Keratinocyte (primary cell): ENCODE measurements at places on chromosomes 16 and 17.

DNA sequence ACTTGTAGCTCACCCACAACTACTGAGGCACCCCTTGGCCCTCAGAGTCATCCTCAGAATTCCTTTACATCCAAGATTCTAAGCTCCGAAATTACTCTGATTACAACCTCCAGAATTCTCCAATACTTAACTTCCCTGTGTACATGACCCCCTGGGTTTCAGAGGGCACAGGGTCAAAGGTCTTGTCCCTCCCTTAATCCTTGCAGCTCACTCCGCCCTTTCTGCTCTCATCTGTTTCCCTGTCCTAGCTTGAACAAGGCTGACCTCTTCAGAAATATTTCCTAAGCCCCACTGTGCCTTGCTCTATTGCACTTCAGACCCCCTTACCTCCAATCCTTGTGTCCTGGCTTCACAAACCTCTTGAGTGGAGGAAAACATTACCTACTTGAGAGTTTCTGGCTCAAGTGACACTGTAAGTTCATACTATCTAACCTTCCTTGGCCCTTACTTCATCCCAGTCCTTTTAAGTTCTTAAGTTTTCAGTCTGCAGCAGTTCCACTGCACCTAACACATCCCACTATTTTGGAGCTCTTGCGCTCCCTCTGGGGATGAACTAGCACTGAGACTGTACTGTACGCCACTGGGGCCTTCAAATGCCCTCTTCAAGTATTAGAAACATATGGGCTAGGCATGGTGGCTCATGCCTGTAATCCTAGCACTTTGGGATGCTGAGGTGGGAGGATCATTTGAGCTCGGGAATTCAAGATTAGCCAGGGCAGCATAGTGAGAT is 6.2 kb downstream of the N4BP1 start:
- H3K4me3 ChIP-seq = no peak overlapping the region
- H3K27me3 ChIP-seq = no peaks in the 10 kb centered on the region
- no peak overlapping the region for H3K27ac ChIP-seq
- no peak for DNase-seq
- peaks cover 34% of the 10 kb centered on the region for H3K4me1 ChIP-seq

DNA sequence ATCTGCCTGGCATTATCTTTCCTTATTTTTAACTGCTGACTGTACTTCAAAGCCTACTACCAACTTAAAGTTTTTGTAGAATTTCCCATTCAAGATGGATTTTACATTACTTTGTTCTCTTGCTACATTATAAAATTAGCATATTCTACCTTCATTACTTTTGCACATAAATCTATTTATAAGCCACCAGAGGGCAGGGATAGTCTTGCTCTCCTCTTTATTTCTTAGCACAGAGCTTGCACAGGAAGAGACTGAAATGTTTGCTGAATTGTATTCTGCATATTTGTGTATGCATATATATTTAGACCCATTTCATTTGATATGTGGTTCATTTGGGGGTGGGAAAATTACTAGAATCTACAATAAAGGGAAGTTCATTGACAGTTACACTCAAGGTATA is 108.0 kb downstream of the SKAP1 start:
- no peaks in the 10 kb centered on the region for H3K36me3 ChIP-seq
- no peak overlapping the region for H3K27ac ChIP-seq
- H3K4me1 ChIP-seq = no peaks in the 10 kb centered on the region
- no peak overlapping the region for H3K4me3 ChIP-seq

- H3K27me3 ChIP-seq = no peaks in the 10 kb centered on the region
- DNase-seq = no peak
- H3K4me1 ChIP-seq = peaks cover 23% of the 10 kb centered on the region
- H3K36me3 ChIP-seq = peaks cover 21% of the 10 kb centered on the region
- no peak overlapping the region for H3K27ac ChIP-seq
Measured at GRCh38 chr16:4531811-4532210, 6.8 kb downstream of the CDIP1 start.

- H3K4me3 ChIP-seq = no peak overlapping the region
- DNase-seq = no peak
- no peaks in the 10 kb centered on the region for H3K36me3 ChIP-seq
- H3K27me3 ChIP-seq = no peaks in the 10 kb centered on the region
- no peak overlapping the region for H3K27ac ChIP-seq
Measured at GRCh38 chr17:7544911-7545310, 3.9 kb upstream of the TNFSF12 start.

GRCh38 chr17:50783193-50783660 is 15.9 kb upstream of the ANKRD40CL start:
- DNase-seq = peak; percentile 66
- no peak overlapping the region for H3K4me3 ChIP-seq
- H3K27me3 ChIP-seq = no peaks in the 10 kb centered on the region
- no peak overlapping the region for H3K27ac ChIP-seq

DNA sequence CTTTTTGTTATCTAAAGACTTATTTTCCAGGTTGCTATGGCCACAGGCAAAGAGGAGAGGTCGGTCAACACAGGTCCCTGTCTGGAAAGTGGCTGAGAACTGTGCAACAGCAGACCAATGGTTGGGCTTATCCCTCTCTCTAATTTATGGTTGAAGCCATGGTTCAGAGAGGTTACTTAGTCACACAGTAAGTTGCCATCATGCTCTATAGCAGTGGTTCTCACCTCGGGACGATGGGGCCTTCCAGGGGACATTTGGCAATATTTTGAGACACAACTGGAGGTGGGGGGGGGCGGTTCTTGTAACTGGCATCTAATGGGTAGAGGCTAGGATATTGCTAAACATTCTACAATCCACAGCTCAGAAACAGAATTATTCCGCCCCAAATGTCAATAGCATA is 842 bp upstream of the LDAF1 start:
- H3K27me3 ChIP-seq = no peaks in the 10 kb centered on the region
- no peak overlapping the region for H3K4me3 ChIP-seq
- H3K27ac ChIP-seq = peak overlapping the region; percentile 84
- peaks cover 26% of the 10 kb centered on the region for H3K4me1 ChIP-seq

GRCh38 chr17:59361386-59361785 is 29.9 kb downstream of the YPEL2 start:
- H3K4me3 ChIP-seq = no peak overlapping the region
- H3K4me1 ChIP-seq = peaks cover 13% of the 10 kb centered on the region
- H3K36me3 ChIP-seq = no peaks in the 10 kb centered on the region
- H3K27me3 ChIP-seq = no peaks in the 10 kb centered on the region
- DNase-seq = no peak

DNA sequence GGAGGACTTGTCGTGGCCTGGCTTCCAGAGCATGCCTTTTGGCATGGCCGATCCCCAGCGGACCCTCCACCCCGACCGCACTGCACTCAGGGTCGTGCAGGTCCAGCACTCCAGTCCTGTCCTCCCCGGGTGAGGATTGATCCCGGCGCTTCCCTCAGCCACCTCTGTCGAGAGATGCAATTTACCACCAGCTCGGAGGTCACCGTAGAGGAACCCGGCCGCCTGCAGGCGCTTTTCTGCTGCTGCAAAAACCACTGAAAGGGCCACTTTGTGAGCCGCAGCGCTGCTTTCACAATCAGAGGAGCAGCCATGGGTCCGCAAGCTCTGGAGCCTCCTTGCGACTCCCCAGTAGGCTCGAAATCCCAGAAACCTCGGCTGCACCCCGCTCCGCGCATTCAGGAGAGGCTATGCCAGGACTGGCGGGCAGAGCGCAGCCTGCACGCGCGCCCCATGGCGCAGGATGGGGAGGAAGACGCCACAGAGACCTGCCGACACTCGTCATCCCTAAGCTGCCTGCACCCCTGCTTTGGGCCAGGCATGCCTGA is 134.2 kb downstream of the HS3ST2 start:
- no peak for DNase-seq
- H3K4me1 ChIP-seq = peaks cover 5% of the 10 kb centered on the region
- H3K36me3 ChIP-seq = no peaks in the 10 kb centered on the region
- no peak overlapping the region for H3K4me3 ChIP-seq

DNA sequence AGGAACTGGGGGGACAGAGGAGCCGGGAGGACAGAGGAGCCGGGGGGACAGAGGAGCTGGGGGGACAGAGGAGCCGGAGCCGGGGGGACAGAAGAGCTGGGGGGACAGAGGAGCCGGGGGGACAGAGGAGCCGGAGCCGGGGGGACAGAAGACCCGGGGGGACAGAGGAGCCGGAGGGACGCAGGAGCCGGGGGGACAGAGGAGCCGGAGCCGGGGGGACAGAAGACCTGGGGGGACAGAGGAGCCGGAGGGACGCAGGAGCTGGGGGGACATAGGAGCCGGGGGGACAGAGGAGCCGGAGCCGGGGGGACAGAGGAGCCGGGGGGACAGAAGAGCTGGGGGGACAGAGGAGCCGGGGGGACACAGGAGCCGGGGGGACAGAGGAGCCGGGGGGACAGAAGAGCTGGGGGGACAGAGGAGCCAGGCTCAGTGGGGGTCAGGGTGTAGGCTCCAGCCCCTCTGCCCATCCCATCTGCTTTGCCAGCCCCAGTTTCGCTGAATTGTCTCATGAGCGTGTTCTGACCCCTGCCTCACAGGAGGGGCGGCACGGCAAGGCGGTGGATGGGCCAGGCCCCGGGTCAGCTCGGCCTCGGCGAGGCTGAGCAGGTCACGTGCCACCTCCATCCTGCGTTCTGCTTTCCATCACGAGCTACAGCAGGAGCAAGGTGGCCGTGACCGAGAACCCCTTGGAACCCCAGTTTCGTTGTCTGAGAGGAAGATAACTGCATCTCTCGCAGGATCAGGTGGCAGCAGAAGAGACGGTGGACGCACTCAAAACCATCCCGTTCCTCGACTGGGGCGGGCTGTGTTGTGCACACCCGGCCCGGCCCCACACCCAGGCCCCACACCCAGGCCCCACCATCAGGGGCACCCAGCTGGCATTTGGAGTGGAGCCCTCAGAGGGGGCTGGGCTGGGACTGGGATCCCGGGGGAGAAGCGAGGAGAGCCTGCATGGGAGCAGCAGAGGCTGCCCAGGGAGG is 26.1 kb upstream of the CBFA2T3 start:
- peaks cover 23% of the 10 kb centered on the region for H3K27me3 ChIP-seq
- H3K27ac ChIP-seq = no peak overlapping the region
- no peaks in the 10 kb centered on the region for H3K36me3 ChIP-seq
- no peaks in the 10 kb centered on the region for H3K4me1 ChIP-seq

GRCh38 chr17:45290269-45290765 is 26.5 kb downstream of the MAP3K14 start:
- peaks cover 29% of the 10 kb centered on the region for H3K4me1 ChIP-seq
- no peak for DNase-seq
- H3K27ac ChIP-seq = no peak overlapping the region

DNA sequence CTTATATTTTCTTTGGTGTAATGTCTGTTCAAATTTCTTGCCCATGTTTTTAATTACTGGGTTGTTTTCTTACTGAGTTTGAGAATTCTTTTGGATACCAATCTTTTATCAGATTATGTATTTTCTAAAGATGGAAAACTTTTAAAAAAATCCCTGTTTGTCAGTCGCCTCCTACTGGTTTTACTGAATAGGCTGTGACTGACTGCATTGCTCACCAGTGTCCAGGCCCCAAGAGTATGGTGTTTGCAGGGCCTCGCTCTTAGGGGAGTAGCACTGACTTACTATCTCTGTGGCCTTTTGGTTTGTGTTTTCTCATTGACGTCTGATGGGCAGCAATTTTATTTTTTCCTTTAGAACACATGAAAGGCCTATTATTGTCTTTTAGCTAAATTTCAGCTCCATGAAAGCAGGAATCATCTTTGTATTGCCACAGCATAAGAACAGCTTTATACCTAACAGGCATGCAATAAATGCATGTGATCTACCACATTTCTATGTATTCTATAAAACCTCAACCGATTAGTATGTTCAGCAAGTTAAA is 188.4 kb downstream of the AATF start:
- peaks cover 21% of the 10 kb centered on the region for H3K36me3 ChIP-seq
- H3K27ac ChIP-seq = no peak overlapping the region
- no peaks in the 10 kb centered on the region for H3K4me1 ChIP-seq
- no peak for DNase-seq
- H3K4me3 ChIP-seq = no peak overlapping the region

DNA sequence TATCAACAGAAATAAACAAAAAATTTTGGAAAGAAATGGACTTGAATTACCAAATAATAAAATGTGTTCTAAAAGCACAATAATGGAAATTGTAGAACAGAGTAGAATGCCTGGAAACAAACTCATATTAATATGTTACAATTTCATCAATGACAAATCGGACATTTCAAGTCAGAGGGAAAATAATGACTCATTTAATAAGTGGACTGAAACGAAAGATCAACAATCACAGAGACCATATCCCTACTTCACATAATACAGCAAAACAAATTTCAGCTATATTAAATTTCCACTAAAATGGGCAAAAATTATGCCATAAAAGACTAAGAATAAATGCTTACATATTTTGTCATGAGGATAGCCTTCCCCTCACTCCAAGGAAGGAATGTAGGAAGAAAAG is 25.7 kb downstream of the CDYL2 start:
- DNase-seq = no peak
- H3K27ac ChIP-seq = no peak overlapping the region
- no peak overlapping the region for H3K4me3 ChIP-seq
- H3K36me3 ChIP-seq = no peaks in the 10 kb centered on the region
- no peaks in the 10 kb centered on the region for H3K4me1 ChIP-seq
- no peaks in the 10 kb centered on the region for H3K27me3 ChIP-seq

DNA sequence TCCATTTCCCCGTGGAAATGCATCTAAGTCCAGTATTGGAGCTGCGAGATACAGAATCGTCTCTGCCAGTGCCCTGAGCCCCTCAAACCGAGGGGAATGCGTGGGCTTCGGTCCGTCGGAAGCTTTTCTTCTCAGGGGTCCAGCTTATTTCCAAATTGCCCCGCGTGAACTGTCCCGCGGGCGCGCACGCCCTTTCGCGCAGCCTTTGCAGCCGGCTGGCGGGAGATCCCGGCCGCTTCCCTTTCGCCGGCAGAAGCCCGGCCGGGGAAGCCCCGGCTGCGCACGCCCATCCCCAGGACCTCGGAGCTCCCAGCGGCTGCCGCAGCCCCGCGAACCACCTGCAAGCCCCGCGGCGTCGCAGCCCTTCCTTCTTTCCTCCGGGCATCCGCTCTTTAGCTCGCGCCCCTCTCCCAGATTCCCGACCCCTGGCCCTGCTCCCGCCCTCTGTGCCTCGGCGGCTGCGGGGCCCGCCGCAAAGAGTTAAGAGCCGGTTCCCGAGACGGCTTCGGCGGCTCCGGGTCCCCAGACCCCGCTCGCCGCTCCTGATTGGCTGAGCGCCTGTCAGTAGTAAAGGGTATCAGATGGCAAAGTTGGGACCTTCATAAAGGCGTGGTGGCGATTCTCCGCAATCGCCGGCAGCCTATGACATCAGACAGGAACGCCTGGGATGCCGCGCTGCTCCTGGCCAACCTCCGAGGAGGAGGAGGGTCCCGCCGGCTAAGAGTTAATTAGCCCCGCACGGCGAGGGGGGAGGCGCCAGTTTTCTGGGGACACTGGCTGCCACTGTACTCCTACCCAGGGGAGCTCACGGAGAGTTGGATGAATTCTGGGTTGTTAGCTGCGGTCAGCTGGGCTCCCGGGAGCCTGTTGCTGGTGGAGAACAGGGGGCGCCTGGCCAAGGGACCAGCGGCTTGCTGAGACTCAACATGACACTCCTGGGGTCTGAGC is at the start of gene MYOCD:
Gene MYOCD (plus strand): TSS at position 628 of the 948 bp plus-strand sequence. CDS start 299 bp downstream, at position 927.
- H3K27ac ChIP-seq = no peak within 1 kb of the TSS
- peaks cover 37% of the 10 kb centered on the region for H3K27me3 ChIP-seq
- H3K4me1 ChIP-seq = peaks cover 7% of the 10 kb centered on the region
- no peak for DNase-seq
